ENCODE measurements at places on chromosomes 2 and 18.

GRCh38 chr18:21057112-21057511 is 54.5 kb downstream of the ROCK1 start:
- no peak for DNase-seq

DNA sequence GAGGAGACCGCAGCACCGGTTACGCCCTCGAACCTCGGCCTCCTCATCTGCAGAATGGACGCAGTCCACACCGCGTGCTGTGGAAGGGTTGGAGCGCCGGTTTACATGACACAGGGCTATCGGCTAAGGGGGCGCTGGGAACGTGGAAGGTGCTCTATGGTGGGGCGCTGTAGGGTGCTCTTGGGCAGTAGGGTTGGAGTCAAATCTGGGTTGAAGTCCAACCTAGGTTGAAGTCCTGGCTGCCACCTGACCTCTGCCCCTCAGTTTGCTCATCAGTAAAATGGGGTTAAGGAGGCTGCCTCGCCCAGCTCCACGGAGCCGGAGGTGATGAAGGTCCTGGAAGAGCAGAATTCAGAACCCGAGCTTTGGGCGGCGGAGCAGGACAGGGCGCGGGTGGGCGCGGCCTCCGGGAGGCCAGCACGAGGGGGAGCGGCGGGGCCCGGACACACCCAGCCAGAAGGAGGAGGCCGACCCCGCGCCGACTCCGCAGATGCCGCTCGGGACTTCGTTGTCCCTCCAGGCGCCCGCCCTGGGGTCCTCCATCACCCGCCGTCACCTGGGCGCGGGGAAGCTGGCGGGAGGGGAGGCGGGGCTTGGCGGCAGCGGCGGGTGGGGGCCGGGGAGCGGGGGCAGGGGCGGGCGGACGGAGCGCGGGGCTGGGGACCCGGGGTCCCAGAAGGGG is 558 bp upstream of the GAREM2 start:
- no peak for DNase-seq

DNA sequence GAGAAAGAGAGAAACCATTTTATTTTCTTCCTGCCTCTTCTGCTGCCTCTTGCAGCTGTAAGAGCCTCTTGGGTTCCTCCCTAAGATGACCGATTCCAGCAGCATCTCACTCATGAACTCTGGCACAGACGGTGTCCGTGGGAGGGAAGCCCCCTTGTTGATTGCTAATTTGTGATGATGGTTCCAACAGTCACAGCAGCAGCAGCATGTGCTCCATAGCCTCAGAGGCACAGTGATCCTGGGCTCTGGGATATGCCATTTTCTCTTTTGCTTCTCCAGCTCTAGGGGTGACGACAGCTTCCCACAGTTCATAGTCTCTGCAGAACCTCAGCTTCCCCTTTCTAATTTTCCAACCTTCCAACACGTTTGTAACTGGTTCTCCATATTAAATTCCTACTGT is 324.2 kb upstream of the HS6ST1 start:
- no peak for DNase-seq

DNA sequence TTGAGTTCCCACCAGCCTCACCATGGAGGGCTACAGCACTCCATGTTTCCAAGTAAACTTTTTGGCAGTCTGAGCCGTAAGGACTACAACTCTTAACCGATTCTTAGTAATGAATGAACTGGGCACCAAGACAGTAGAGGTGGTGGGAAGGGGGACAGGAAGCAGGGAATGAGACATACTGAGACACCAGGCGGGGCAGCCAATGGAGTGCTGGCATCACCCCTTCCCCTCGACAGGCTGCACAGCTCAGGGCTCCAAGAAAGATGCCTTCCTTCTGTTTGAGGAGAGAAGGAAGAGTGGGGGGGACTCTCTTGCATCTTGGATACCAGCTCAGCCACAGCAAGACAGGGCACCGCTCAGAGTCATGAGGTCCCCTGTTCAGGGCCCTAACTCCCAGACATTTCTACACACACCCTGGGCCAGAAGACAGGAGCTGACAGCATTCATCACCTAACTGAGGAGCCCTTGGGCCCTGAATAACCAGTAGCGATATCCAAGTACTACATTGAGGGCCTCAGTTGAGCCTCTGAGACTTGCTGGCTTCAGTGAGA is 45.2 kb downstream of the USP34 start:
- no peak for DNase-seq

- no peak for DNase-seq
Measured at GRCh38 chr18:50097702-50098101, 97.2 kb downstream of the MYO5B start.

- DNase-seq = no peak
Measured at GRCh38 chr2:73516033-73516432, 126.2 kb downstream of the NAT8 start.

DNA sequence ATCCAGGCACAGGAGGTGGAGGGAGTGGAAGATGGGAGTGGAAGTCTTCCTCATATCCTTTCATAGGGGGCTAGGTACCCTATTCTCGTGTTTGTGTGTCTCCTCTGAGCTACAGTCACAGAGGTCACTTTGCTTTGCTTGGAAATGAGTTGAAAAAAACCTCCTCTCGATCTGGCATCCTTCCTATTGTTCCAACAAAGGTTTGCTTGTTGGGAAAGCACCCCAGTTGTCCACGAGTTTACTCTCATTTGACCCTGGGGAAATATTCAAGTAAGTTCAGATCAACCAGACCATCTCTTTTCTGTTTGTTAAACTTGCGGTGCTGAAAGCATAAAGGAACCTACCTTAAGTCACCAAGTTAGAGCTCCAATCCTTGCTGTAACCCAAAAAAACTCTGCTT is 59.3 kb downstream of the ARHGEF33 start:
- DNase-seq = no peak

DNA sequence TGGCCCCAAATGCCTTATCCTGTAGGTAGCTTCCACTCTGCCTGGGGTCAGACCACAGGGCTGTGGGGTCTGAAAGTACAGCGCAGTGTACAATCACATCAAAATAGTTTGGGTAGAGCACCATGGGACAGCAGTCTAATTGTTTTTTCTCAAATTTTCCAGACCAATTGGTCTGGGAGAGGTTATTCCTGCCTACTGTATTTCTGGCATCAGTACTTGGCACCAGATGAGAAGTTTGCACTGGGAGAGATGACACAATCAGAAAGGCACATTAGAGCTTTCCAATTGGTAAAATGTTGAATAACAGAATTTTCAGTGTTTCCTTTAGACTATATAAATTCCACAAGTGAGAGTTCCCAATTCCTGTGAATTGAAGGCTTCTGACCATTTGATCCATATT is 30.9 kb upstream of the LRRTM1 start:
- DNase-seq = no peak

- DNase-seq = no peak
Measured at GRCh38 chr18:35502052-35502451, 4.3 kb upstream of the INO80C start.

DNA sequence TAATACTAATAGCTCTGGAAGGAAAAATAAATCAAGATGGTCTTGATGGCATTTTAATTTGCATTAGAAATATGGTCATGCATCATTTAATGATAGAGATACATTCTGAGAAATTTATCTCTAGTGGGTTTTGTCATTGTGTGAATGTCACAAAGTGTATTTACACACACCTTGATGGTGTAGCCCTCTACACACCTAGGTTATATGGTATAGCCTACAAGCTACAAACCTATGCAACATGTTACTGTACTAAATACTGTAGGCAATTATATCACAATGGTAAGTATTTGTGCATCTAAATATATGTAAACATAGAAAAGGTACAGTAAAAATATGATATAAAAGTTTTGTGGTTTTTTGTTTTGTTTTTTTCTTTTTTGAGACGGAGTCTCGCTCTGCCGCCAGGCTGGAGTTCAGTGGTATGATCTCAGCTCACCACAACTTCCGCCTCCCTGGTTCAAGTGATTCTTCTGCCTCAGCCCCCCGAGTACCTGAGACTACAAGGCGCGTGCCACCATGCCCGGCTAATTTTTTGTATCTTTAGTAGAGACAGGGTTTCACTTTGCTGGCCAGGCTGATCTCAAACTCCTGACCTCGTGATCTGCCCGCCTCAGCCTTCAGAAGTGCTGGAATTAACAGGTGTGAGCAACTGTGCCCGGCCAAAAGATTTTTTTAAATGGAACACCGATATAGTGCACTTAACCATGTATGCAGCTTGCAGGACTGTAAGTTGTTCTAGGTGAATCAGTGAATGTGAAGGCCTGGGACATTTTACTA is 83.7 kb upstream of the UBXN4 start:
- DNase-seq = no peak

DNA sequence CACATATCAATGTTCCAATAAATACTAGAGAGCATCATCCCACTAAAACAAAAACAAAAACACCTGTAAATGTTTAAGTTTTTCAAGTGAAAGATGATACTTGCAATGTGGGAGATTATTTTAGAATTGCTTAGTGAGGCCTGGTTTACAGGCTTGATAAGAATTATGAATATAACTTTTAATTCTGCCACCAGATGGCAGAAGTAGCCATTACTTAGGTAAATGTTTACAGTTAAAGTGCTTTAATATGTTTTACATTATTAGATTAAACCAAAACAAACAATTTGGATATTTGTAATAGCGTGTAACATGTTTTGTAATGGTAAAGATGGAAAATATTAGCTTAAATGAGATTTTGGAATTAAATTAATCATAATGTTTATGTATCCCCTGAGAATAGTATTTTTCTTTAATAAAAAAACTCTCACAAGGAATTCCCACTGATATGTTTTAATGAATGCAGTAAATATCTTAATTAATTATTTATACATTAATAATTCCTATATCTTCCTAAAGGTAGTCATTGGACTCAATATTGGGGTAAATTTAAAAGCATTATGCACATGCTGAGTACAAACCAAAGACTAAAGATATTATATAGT is 522.0 kb downstream of the SPAG16 start:
- DNase-seq = no peak

GRCh38 chr2:85288244-85288725 is 39.5 kb downstream of the TGOLN2 start:
- DNase-seq = no peak

All from skeletal muscle cell (primary cell).